Osteoblast (primary cell): ENCODE measurements at places on chromosomes 16 and 17. TPM values are rescaled to one million over a fixed set of nuclear protein-coding genes. Genes with fewer than 3 reads are reported as not detected.

ITGA2B gene
- total RNA-seq = 0.59 TPM in 1 of 2 replicates, not detected in the other

HS3ST3A1 gene
- 7.1 and 8.3 TPM in 2 replicates for total RNA-seq

PROCA1 gene
- 0.36 and 0.88 TPM in 2 replicates for total RNA-seq

CACNG1 gene
- not detected in 2 replicates for total RNA-seq

CIITA gene
- total RNA-seq = 2.5 and 2.7 TPM in 2 replicates

BAIAP3 gene
- total RNA-seq = under 0.01 and 0.29 TPM in 2 replicates

SLC16A13 gene
- 1.2 and 1.4 TPM in 2 replicates for total RNA-seq

MT3 gene
- not detected in 2 replicates for total RNA-seq

BAHCC1 gene
- total RNA-seq = 11.2 and 11.5 TPM in 2 replicates

KRTAP4-5 gene
- not detected in 2 replicates for total RNA-seq

HSD17B2 gene
- not detected in 2 replicates for total RNA-seq

SCIMP gene
- total RNA-seq = not detected in 2 replicates

BBS2 gene
- total RNA-seq = 62.2 and 77.5 TPM in 2 replicates

PLXDC1 gene
- 2.9 and 3.8 TPM in 2 replicates for total RNA-seq

APOH gene
- not detected in 2 replicates for total RNA-seq

SLFN14 gene
- under 0.01 TPM in 2 replicates for total RNA-seq

RHBDF2 gene
- 7.1 and 8.3 TPM in 2 replicates for total RNA-seq

KRT25 gene
- total RNA-seq = not detected in 2 replicates

SLC6A2 gene
- total RNA-seq = not detected in 2 replicates

CDRT15 gene
- total RNA-seq = not detected in 2 replicates

ZG16B gene
- 0.88 and 1.4 TPM in 2 replicates for total RNA-seq

FAM20A gene
- total RNA-seq = 63.3 and 72.2 TPM in 2 replicates

PIGL gene
- 21.8 and 23.5 TPM in 2 replicates for total RNA-seq

PRAC2 gene
- total RNA-seq = not detected in 2 replicates

NKD1 gene
- under 0.01 TPM in 2 replicates for total RNA-seq

HYDIN gene
- total RNA-seq = 2.9 and 3.2 TPM in 2 replicates

ZFP3 gene
- 3.5 and 3.6 TPM in 2 replicates for total RNA-seq

CIBAR2 gene
- under 0.01 TPM in 1 of 2 replicates, not detected in the other for total RNA-seq

CFAP97D1 gene
- total RNA-seq = under 0.01 TPM in 1 of 2 replicates, not detected in the other

ALOXE3 gene
- not detected in 2 replicates for total RNA-seq

CNGB1 gene
- total RNA-seq = not detected in 2 replicates

HMOX2 gene
- total RNA-seq = 39.4 and 44.5 TPM in 2 replicates

KRT23 gene
- 0.36 and 0.59 TPM in 2 replicates for total RNA-seq

SLC22A31 gene
- total RNA-seq = not detected in 2 replicates

LDHD gene
- 2.7 and 3.6 TPM in 2 replicates for total RNA-seq

KCNH4 gene
- total RNA-seq = not detected in 2 replicates
